ENCODE measurements at places on chromosomes 5 and 9.

DNA sequence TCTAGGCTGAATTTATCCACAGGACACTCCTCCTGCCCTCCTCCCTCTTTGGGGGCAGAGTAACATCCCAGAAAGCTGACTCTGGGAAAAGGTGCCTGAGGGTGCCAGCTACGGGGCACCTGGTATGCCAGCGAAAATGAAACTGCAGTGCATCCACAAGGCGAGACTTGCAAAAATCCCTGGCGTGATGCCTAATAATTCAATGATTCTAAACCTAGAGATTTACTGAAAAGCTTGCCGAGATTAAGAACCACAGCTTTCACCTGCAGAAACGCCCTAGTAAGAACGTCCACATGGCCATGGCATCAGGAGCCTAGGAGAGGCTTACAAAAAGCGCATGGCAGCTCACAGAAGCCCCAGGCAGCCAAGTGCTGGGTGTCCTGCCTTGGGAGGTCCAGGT is 20.9 kb downstream of the CCNJL start:
- DNase-seq, result no peak

DNA sequence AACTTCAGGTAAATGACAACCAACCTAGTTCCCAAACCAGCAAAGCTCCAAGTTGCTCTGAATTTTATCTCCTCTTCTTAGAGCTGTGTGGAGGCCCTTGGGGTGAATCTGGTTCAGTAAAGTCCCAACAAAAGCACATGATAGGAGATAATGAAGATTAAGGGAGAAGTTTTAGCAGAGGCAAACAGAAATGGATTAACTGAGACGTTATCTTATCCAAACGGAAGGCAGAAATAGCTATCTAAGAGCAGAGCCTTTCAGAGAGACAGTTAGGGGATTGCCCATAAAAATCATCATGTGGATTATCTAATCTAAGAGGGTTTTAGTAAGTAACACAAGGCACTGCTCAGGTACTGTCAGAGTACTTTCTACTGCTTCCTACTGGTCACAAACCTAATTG is 183.9 kb upstream of the ZNF618 start:
- DNase-seq, result no peak

DNA sequence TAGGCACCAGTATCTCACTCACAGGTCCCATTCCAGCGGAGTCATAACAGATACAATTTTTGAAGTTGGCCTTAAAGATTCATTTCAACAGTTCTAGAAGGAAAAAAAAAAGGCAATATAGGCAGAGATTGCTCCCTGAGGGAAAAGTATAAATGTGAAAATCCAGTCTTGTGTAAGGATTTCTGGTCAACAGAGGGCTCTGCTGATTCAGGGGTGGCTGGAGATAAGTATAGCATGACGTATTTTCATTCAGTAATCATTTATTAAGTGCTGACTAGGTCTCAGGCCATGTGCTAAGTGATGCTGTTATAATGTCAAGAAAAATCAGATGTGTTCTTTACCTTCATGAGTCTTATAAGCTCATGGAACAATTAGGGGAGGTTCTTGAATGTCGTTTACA is 377.3 kb upstream of the MEF2C start:
- no peak for DNase-seq

- no peak for DNase-seq
Measured at GRCh38 chr5:137179203-137179602, 319.9 kb downstream of the SPOCK1 start.

- peak; percentile 7 for DNase-seq
Measured at GRCh38 chr5:58890265-58890664, 307.4 kb downstream of the RAB3C start.

DNA sequence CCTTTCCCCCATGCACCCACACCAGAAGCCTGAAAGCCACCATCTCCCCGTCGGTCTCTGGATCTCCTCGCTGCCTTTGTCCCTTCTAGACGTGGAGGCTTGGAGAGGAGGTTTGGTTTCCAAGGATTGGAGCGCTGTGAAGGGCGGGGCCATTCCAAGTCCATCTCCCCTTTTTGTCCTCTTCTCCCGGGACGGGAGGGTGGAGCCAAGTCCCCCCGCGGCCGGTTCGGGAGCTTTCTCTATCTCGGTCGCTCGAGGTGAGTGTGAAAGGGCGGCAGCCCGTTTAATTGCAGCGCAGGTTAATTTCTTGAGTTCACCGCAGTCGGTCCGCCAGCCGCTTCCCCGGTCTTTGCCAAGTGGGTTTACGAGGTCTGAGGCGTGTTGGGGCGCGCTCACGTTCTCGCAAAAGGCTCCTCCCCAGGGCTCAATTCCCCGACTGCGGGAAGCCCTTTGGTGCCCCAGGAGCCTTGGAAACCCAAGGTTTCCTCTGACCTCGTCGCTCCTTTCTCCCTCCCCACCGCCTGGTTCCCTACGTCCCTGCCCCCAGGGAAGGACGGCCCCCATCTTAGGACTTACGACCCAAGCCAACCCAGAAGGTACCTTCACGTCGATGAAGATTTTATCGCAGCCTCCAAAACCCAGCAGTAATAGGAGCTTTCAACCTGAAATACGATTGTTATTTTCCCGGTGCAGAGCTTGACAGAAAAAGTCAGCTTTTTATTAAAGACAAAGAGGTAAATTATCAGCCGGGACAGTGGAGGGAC is 2.8 kb upstream of the ZNF462 start:
- no peak for DNase-seq

DNA sequence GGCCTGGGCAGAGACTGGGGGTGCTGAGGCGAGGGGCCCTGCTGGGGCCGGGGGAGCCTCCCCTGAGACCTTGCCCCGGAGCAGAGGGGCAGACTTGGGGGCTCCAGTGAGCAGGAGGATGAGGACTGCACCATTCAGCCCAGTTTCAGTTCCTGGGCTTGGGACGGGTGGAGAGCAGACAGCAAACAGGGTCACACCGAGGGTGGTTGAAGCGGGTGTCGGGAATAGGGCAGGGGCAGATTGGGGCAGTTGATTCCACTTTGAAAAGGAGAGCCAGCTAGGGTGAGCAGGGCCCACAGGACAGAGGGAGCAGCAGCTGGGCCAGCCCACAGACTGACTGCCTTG is 4.5 kb downstream of the GRK6 start:
- DNase-seq, result peak; percentile 40

DNA sequence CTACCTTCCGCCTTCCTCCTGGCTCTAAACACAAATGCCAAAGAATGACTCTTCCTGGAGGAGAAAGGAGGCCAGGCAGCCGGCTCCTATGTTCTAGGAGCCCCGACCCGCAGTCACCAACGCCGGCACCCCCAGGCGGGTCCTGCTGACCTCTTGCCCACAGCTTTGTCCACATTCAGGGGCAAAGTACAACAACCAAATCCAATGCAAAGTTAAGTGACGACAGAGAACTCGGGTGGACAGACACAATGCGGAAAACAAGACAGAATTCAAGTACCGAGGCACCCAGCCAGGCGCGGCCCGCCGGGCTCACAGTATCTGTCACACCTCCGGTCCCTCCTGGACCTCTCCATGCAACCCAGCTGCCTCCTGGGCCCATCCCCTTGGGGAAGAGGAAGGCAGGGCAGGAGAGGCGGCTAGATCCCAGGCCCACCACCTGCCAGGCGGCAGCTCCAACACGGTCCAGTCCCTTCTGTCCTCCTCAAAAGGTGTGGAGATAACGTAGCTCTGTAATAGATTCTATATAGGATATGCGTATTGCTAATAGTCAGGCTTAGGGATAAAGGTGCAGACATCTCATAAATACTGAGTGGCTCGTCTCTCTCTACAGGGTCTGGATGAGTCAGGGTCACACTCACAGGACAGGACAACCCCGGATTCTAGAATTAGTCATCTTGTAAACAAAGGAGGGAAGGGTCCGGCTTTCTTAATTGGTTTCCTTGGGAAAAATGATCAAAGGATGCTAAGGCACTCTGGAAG is 46.9 kb upstream of the UBAC1 start:
- no peak for DNase-seq

GRCh38 chr5:168697034-168697720 is 118.0 kb upstream of the PANK3 start:
- no peak for DNase-seq

DNA sequence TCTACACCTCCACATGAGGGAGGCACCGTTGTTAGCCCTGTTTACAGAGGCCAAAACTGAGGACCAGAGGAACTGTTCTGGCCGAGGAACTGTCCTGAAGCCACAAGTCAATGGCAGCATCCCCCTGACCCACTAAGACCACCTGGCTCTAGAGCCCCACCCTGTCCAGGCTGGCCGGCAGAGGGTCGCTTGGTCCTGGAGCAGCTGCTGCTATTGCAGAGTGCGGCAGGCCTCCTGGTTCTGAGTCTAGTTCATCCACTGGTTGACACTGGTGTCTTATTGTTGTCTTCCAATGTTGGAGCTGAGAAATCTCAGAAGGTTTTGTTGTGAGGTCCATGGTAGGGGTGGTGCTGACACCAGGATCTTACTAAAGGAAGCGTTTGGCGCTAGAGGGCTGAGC is 26.6 kb upstream of the ANGPTL2 start:
- DNase-seq, result no peak

DNA sequence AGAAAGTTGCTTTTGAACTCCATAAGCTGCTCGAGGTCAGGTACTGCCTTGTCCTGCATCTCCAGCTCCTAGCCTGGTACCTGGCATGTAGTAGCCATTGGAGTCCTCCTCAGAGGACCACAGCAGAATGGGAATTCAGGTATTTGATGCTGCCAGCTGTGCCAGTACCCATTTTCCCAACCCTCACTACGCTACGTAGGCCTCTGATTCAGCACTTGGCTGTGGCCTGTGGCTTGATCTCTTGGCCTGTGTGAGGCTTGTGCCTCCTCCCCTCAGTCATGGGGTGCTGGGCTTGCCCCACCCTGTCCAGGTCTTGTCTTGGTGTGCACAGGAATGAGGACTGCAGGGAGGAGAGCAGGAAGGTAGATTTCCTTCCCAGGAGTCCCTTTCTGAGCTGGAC is 11.8 kb downstream of the OTULIN start:
- peak; percentile 52 for DNase-seq

DNA sequence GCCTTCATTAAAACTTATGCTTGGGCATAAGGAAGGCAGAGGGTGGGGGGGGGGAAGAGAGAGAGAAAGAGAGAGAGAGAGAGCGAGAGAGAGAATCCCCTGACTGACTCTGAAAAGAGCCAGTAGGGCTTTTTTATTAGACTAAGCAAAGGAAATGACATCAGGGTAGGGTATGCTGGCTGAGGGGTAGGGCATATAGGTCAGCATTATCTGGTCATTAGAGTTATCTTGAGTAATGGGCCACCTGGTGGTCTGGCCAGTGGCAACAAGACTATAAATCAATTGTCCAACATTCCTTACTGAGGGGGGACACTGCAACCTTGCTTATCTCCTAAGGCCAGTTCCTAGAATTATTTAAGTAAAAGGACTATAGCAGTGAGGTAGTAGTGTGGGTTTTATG is 67.2 kb downstream of the TSSK1B start:
- DNase-seq, result no peak

- DNase-seq, result no peak
Measured at GRCh38 chr9:127686461-127687393, 20.1 kb upstream of the CFAP157 start.

GRCh38 chr5:96256795-96257470 is 176.1 kb downstream of the PCSK1 start:
- DNase-seq, result no peak

DNA sequence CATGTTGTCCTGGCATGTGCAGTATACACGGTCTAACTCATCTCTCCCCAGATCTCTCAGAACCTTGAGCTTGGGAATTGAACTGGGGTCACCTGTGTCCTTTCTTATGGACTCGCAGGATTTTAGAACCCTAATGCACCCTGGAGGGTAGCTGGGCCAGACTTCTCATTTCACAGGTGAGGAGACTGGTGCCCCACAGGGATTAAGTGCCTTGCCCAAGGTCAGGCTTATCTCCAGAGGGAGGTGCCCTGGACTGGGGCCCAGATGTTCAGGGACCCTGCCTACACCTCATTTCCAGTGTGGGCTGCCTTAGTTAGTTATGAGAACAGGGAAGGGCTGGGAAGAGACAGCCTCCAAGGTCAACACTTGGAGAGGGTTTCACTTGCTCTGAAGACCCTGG is 4.0 kb upstream of the NUP214 start:
- no peak for DNase-seq

DNA sequence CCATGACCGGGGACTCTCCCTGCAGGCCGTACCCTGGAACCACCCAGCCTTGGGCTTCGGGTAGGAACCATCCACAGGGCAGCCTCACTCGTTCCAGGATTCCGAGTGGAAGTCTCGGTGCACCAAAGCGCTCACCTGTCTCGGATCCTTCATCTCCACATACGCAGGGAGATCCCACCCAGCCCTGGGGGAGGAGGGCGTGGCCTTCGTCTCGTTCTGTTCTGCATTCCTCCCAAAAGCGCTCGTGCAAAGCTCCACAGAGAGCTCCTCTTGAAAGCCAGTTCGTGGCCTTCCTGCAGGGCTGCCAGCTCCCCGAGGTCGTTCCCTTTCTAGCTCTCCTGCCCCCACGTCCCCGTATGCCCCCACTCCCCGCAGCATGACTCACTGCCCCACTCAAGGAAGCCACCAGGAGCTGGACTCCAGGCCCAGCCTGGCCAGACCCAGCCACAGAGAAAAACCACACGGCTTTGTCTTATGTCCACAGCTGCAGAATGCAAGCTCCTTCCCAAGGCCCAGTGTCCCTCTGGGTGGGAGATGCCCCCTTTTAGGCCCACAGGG is 65.0 kb upstream of the SARDH start:
- DNase-seq, result no peak

DNA sequence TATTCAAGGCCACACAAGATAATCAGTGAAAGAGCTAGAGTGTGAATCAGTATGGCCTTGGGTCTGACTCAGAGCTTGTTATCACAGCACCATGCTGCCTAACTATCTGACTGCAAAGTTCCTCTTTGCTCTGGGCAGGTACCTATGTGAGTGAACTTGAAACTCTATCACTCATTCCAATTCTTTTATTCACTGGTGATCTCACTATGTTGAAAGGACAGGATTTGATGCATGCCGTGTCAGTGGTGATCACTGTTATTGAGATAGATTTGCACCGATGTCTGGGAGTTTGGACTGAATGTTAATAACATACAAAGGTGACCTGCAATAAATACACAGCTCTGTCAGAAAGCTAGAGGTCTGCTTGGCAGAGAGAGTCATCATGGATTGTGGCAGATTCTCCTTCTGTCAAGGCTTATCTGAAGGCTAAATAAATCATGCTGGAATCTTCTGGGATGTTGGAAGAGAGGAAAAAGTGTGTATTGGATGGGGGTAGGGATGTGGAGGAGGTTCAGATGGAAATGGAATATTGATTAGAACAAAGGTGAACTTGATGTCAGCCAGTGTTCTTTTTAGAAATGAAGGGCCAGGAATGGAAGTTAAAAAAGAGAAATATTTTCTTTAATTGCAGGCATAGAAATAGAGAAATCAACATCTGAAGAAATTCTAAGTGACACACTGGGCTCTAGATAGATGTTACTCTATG is 91.8 kb upstream of the TNC start:
- DNase-seq, result peak; percentile 40

- peak; percentile 10 for DNase-seq
Measured at GRCh38 chr5:104412649-104413240, 850.2 kb upstream of the NUDT12 start.

DNA sequence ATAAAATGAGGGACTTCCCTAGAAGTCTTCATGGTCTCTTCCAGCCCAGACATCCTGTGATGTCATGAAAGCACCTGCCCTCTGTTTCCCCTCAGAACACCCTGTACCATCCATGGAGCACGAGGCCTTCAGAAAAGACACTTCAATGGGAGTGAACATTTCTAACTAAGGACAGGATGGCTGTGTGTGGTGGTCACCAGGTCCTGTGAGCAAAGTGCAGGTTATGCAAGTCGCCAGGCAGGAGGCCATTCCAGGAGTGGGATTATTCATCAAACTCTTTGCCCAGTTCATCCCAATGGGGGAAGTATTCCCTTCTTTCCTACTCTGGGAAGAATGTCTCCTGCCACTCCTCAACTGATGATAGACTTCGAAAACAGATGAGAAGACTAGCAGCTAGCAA is 80.5 kb downstream of the SLC1A3 start:
- DNase-seq, result no peak
